ENCODE measurements at places on chromosomes 7 and 10.

DNA sequence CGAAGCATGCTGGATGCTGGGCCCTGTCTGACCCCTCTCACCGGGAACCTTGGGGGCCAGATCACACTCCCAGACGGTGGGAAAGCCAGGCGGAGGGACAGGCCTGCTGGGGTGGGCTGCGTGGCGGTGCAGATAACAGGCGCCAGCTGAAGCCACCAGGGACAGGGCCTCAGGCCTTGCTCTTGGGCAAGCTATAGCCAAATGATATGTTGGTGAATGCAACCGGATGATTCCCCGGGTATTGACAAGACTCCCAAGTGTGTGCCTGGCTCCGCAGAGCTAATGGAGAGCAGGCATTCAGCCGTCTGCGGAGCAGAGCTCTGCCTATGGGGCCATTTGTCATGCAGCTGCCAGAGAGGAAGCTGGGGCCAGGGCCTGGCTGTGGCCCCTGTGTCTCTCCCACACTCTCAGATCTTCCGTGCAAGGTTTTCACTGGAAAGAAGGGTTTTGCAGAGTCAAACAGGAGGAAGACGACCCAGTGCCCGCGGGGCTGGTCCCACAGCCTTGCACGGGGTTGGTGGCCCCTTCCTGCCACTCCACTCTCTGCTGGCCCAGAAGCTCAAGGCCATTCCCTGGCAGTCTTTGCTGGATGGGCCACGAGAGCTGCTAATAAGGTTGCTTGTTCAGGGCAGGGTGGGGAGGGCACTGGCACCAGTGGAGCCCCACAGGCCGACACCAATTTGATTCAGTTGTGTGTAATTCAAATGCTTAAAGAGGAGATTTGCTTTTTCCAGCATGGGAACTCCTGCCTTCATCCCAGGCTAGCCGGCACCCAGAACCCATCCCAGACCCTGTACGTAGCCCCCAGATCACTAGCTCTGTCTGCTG, 91.8 kb downstream of the PRKAG2 start:
- DNase-seq, result no peak

GRCh38 chr10:66880826-66881225, 45.0 kb upstream of the LRRTM3 start:
- no peak for DNase-seq

DNA sequence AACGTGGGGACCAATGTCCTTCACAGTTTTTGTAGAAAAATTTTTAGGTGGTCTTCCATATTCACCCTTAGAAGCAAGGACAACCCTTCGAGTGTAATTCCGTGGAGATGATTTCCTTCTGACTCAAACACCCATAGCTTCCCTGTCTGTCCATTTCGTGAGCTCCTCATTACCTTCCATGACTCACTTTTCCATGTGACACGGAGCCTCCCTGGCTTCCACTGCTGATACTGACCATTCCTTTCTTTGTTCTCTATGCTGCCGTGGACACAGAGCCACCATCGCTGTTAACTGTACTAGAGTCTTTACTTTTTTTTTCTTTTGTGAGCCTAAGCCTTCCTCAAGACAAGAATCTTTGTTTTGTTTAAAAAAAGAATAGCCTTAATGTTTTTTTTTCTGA, 12.5 kb upstream of the ARMS2 start:
- no peak for DNase-seq

DNA sequence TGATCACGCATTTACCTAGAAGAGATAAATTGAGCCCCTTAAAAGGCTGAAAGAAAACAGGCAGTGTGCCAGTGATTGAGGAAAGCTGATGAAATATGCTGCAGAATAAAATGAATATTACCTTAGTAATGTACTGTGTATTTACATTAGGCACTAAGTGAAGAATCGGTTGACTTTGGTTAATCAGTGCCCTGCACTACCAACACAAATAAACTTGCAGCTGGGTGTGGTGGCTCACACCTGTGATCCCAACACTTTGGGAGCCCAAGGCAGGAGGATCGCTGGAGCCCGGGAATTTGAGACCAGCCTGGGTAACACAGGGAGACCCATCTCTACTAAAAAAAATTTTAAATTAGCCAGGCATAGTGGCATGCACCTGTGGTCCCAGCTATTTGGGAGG, 148.3 kb upstream of the TCF7L2 start:
- no peak for DNase-seq

DNA sequence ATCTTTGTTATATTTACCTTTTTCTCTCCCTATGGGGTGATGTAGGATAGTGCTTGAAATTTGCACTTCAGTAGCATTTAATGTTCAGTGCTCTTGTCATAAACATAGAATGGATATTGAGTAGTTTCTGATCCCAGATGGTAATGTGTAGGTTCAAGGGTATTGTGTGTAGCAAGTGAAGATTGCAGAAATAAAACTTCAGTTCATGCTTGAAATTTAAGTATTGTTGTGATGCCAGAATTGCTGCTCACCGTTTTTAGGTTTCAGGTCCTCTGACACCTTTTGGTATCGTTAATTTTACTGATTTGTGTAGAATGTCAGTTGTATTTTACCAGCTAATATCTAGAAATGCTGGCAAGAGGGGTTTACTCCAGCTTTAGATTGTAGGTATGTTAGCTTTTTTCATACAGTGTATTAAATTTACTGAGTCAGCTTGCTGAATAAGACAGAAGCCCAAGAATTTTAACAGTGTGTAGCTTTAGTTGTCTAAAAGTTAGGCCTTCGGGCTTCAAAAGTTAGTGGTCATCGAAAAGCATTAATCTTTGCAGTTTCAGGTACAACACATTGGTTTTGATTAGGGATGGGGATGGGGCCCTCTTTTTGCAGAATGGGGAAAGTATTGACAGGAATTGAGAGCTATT, 1.9 kb downstream of the PTEN start:
- no peak for DNase-seq

All from smooth muscle cell of the brain vasculature (primary cell).